Stimulated activated CD4-positive, alpha-beta T cell treated with anti-CD3 and anti-CD28 coated beads, Interleukin-12 subunit alpha, Interleukin-12 subunit beta, amount 100 ng/mL, for 48 hours (primary cell): ENCODE measurements at places on chromosomes 4 and X.

DNA sequence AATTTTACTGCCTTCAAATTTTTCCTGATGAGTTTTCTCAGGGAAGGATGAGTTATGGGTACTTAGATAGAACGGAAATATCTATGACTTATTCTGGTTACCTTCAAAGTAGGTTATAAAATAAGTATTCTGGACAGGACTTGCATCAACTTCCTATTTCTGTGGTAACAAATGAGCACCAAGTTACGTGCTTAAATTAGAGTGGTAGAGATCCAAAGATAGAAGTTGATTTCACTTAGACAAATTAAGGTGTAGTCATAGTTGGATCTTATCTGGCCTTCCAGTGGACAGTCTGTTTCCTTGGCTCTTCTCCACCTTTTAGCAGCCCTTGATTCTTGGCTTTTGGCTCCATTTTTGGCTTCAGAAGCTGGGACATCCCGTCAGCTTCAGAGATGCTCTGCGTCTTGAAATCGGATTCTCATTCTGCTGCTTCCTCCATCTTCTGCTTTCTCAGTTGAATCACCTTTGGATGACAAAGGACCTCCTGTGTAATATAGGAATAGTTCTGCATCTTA lies 109.9 kb downstream of the ZNF518B start:
- no peak for DNase-seq

DNA sequence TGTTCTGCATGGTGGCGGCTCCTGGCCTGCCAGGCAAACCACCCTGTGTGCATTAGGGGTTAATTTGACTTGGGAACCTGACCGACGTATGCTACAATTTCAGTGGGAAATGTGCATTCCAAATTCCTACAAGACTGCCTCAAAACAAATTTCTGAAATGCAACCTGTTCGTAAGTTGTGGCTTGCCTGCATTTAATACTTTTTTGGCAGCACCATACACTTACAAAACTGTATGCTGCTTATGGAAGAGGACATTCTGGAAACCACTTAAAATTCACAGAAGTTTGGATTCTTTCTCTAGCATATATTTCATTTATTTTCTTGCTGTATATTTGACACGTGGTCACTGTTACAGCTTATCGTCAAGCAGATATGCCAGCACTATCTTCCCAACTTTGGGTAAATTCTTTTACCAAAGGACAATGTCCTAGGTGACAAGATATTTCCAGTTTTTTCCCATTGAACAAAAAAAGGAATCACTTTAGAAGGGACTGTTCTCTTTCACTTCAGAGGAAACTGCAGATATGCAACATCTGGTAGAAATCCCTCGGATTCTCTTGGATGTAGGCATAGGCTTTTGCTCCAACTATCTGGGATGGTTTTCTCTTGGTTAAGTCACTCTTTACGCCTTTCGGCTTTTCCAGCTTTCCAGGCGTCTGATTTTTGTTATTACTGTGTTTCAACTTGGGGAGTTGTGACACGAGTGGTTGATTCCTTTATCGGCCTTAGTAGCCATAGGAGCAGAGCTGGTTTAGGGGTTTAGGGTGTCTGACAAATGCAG lies 9.7 kb upstream of the TENM3 start:
- DNase-seq = no peak

- no peak for DNase-seq
Measured at GRCh38 chrX:56738670-56739069, 9.6 kb downstream of the NBDY start.

GRCh38 chr4:180953572-180953971 lies 1289.6 kb upstream of the TENM3 start:
- no peak for DNase-seq
